ENCODE measurements at places on chromosomes 3 and 15.

- no peak for DNase-seq
These were observed 47.7 kb upstream of the SMAD6 start for GRCh38 chr15:66654361-66654738.

DNA sequence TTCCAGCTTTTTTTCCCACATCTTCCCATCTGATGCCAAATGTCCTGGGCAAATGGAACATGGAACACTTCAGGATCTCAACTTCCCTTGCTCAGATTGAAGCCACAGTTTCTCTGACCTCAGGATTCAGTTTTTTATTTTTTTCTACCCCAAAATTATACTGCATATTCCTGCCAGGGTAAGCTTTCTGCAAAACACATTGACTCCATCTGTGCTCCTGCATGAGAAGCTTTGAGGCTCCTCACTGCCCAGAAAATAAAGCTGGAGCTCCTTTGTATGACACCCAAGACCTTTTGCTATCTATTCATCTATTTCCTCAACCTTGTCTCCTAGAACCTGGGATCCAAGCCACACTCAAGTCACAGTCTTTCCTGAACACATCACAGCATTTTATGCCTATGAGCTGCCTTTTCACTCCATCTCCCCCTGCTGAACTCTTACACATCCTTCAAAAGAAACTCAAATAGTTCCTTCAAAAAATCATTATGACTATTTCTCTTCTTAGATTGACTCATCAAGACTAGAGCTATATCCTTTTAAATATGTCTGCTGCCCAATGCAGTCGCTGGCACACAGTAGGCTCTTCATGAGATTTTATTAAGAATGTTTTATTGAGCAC, 57.4 kb upstream of the PSMD6 start:
- no peak for DNase-seq

- no peak for DNase-seq
These were observed 51.2 kb downstream of the NEK11 start for GRCh38 chr3:131077904-131078303.

- DNase-seq, result no peak
These were observed 646.0 kb downstream of the TUSC7 start for GRCh38 chr3:117355566-117355965.

DNA sequence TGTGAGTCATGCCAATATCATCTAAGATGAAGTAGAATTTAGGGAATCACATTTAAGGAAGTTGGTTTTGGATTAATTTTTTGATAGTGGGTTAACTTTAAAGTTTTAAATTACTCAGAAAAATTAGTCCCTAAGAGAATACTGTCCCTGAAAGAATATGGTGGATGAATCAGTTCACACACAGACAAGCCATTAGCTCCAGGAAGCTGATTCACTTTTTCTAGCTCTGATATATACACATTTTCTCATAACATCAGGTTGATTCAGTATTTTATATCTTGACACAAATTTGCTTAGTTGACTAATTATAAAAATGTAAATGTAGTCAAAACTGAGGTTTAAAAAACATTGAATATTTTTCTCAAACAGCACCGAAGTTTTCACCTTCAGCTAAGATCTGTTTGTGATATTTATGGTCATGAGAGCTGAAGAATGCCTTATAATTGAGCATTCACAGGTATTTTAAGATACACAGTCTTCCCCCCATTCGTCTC, 55.1 kb downstream of the MYH15 start:
- no peak for DNase-seq

DNA sequence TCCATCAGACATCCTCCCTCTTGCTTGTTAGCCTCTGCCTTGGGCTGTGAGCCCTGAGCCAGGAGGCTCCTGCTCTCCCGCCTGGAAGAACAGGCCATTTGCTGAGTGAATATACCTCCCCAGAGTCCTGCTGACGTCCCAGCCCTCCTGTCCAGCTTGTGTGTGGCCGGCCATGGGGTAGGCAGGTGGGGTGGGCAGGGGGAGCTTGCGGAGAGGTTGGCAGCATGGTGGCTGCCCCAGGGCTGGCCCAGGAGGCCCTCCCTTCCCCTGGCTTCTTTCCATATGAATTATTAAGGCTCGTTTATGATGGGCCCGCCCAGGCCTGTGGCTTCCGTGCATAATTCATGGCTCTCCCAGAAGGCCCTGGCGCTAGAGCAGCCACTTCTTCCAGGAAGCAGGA, 18.7 kb downstream of the CACNA2D2 start:
- no peak for DNase-seq

DNA sequence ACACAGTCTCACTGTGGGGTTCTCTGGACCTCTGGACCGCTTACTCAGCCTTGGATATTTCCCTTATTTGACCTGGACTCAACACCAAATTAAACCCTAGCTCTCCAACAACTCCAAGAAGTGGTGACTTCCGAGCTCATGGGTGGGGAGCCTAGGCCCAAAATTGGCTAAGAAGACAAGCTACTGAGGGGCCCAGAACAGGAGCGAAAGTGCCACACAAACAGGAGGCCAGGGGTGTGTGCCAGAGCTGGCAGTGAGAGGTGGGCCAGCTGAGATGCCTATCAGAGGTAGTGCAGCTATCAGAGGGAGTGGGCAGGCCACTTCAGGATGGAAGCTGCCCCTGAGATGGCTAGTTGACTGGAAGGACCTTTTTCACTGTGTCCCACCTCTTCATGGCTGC, 151.1 kb upstream of the PRR20G start:
- no peak for DNase-seq

DNA sequence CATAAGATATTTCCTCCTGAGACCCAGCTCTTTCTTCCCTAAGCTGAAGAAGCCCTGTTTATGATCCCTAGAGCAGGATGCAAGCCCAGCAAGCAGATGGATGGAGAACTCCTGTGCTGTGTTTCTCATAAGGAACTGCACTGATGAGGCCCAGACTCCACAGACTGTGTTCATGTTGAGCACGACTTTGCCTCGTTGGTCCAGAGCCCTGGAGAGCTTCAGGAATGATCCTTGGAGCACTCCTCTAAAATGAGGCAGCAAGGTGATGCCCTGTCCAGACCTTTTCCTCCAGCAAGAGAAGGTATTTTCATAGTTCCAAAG, 83.8 kb downstream of the MYLK start:
- no peak for DNase-seq

GRCh38 chr3:19221081-19221480, 72.8 kb downstream of the KCNH8 start:
- DNase-seq, result no peak

GRCh38 chr3:183954875-183955274, 62.8 kb downstream of the ABCC5 start:
- no peak for DNase-seq

DNA sequence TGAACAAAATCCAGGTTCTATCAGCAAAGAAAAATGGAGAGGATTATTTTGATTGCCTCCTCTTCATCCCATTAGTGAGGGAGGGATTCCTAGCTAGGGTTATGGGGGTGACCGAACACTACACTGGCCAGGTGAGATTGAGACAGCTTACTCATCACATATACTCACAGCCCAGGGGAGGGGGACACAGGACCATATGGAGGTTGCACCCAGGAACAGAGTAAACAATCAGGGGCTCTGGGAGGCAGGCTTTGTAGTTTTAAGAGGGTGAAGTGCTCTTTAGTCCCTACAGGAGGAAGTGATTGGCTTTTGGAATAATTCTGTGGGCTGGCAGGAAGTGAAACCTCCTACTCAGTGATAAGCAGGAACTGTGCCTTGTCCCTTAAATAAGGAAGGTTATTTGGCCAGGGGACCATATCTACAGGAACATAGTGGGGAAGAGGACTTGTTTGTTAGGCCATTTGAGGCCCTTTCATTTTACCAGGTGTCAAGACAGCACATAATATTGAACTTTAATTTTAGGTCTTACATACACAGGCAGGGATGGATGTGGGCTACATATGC, 17.5 kb upstream of the KCTD6 start:
- no peak for DNase-seq

DNA sequence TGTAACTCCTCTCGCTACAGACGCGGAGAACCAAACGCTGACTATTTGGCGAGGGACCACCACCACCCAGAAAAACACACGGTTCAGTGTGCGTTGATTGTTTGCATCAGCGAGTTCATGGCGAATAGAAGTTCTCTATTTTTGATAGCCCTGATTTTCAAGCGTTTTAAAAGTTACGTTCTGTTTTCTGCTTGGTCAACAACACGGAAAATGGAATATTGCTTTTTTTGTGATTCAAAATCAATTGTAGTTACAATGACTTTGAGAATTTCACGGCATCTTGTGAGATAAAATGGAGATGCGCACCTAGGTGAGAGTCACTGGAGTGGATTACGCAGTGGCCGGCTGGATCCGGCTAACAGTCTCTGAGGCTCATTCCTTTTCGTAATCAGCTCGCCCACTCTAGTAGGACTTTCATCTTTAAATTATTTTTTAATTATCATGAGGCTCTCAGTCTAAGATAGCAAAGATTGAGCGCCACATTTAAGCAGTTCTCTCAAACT, 54.8 kb downstream of the CCDC54 start:
- no peak for DNase-seq

DNA sequence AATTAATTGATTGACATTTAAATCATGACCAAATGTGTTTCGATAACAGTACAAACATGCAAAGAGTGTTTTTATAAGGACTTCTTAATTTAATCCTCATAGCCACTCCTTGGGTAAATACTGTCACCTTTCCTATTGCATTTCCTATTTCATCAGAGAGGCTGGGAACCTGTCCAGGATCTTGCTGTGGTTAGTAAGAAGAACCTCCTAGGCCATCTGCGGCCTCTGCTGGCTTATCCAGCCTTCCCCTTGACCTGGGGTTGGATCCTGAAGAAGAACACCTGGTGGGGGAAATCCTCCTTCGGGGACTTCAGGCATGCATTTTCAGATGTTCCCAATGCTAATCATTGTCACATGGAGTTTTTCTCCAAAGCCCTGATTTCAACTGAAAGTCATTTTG, 25.5 kb downstream of the GLDN start:
- DNase-seq, result no peak

GRCh38 chr3:83248454-83248853, 1487.0 kb upstream of the GBE1 start:
- no peak for DNase-seq

- DNase-seq, result no peak
These were observed 84.2 kb upstream of the SLC4A7 start for GRCh38 chr3:27568393-27568792.

DNA sequence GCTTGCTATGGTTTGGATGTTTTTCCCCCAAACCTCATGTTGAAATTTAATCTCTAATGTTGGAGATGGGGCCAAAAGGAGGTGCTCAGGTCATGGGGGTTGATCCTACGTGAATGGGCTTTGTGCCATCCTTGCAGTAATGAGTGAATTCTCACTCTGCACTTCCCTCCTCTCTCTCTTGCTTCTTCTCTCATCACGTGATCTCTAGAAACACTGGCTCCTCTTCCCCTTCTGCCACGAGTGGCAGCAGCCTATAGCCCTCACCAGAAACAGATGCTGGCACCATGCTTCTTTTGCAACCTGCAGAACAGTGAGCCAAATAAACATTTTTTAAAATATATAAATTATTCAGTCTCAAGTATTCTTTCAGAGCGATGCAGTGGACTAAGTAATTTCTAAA, 13.3 kb upstream of the PLSCR1 start:
- no peak for DNase-seq

DNA sequence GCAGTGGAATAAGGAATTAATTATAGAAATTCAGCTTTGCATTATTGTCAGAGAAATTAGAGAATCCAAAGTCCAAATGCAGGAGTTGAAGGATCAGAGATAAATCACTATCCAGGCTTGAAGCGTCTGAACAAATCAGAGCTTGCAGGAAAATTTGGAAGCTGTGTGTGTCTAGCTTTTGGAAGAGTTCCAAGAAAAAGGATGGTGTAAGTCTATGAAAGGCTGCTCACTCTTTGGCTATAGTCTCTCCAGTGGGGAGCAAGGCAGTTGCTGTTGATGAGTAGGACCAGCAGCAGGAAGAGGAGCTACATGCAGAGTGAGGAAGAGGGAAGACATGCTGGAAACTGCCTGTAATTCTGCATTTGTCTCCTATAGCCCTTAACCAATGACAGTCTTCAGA, 464.3 kb upstream of the GRM7 start:
- no peak for DNase-seq

- no peak for DNase-seq
These were observed 1.9 kb upstream of the UBR1 start for GRCh38 chr15:43107751-43108150.

DNA sequence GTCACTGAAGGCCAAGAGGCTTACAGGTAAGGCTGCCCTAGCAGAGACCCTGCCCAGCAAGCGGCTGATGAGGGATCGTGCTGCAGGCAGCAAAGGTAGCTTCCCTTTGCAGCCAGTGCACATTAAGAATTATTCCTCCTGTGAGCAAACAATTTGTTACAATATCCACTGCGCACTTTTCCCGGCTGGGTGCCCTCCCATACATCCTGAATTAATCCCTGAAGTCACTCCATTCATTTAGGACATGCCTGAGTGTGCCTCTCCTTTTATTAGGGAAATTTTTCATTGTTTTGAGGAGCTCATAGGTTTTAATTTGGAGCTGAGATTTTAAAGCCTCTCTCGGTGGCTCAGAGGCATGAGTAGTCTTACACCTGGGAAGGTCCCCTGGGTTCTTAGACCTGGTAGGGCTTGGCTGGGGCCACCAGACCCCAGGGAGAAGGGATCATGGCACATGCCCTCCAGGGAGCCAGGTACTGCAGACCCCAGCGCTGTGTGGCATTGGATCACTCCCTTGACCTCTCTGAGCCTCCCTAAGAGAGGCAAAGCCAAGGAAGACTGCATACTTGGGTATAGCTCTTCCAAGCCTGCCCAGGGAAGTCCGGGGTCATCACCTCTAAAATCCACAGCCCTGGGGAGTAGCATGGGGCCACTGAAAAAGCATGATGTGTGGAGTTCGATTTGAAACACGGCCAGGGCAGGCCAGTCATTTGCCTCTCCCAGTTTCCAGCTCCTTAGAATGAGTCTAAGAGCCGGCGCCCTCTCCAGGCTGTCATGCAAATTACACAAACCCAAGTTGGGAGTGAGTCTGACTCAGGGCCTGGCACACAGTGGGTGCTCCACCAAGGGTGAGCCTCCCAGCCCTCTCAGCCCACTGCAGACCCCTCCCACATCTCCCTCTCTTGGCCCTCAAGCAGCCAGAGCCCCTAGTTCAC, 151.9 kb upstream of the LINGO1 start:
- no peak for DNase-seq

GRCh38 chr3:188916934-188917401, 254.8 kb upstream of the TPRG1 start:
- no peak for DNase-seq

DNA sequence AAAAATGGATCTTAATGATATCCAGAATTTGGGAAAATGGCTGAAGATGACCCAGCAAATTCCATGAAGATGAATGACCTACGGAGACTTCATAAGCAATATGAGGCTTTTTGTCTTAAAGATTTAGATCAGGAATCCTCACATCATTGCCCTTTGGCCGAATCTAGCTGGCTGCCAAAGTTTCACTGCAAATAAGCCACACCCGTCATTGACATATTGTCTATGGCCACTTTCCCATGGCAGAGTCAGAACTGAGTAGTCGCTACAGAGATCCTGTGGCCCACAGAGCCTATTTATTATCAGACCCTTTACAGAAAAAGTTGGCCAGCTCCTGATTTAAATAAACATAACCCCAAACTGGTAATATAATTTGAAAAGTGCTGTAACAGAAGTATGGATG, 307.4 kb upstream of the RARB start:
- DNase-seq, result no peak

DNA sequence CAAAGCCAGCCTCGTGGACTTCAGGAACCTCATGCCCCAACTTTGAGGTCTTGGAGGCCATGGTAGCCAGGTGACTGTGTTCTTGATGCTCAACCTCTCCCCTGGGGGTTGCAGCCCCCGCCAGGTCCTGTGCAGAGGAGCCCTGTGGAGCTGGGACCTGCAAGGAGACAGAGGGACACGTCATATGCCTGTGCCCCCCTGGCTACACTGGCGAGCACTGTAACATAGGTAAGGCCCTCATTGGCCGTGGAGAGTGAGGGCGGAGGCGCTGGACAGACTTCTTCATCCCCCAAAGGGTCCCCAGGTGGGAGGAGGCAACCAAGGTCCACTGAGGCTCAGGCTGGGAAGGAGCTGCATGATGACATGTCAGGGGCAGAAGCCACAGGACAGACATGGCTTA, 35.1 kb downstream of the HAPLN3 start:
- no peak for DNase-seq
